ENCODE measurements at places on chromosomes 4 and X.

DNA sequence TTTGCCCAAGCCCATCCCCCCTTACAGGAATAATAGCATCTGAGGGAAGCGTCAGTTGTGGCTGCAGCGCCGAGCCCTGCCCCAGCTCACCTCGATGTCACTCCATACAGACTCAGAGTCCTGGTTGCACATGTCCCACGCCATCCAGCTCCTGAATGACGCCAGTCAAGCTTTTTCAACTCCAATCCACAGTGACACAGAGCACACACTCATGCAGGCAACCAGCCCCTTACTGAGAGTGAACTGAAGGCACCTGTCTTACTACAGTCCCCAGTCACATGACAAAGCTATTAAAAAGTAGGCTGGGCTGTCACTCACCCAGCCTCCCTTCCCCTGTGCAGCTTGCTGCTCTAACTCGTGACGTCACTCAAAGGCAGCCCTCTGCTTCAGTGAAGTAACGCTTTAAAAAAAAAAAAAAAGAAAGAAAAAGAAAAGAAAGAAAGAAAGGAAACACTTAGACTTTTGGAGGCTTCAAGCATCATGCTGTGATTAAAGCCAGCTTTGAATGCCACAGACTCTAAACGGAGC is at the start of gene PPARGC1A:
PPARGC1A (minus strand) TSS at position 234 of the 528 bp plus-strand sequence; CDS start at position 144, 90 bp downstream.
- DNase-seq = no peak

DNA sequence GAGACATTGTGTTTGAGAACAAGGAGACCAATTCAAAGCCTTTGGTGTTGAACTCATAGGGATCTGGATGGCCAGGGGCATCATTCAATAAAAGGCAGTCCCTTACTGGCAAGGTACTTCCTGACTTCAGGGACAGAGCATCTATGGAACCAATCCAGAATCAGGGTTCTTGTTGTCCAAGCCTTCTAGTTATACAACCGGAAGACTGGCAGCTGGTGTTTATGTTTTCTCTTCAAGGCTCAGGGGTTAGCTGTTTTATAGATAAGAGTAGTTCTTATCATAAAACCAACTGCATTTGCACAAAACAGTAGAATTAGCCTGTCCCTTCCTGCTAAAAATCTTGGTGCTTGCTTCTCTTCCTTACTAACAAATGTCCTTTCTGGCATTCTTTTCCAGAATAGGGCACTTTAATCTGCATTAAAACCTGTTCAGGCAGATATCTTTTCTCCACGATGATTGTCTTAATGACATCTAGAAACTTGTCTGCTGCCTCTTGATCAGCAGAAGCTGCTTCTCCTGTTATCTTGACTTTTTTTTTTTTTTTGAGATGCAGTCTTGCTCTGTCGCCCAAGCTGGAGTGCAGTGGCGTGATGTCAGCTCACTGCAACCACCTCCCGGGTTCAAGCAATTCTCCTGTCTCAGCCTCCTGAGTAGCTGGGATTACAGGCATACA is 38.4 kb upstream of the ARHGEF6 start:
- no peak for DNase-seq

DNA sequence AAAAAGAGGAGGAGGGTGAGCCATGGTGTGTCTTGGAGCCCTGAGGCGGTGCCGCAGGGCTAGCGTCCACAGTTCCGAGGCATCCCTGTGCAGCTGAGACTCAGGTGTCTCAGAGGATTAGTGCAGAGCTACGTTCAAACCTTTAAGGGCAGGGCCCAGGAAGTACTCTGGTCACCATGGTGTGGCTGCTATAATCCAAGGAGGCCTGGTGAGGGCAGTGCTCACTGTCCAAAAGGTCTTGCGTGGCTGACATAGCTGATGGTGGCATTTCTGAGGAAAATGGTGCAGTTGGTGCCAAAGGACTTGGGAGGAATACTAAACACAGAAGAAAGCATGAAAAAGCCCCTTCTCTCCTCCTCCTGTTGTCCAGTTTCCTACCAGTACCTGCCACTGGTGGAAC is 146.9 kb downstream of the DCHS2 start:
- no peak for DNase-seq

GRCh38 chrX:8851231-8851886 is 50.2 kb upstream of the FAM9A start:
- DNase-seq = no peak

GRCh38 chrX:40300286-40300890 is 202.6 kb upstream of the BCOR start:
- no peak for DNase-seq
